ENCODE measurements at places on chromosomes 4 and X.
A peak's percentile ranks its signal among the peaks of the same experiment; 100 is the strongest.

DNA sequence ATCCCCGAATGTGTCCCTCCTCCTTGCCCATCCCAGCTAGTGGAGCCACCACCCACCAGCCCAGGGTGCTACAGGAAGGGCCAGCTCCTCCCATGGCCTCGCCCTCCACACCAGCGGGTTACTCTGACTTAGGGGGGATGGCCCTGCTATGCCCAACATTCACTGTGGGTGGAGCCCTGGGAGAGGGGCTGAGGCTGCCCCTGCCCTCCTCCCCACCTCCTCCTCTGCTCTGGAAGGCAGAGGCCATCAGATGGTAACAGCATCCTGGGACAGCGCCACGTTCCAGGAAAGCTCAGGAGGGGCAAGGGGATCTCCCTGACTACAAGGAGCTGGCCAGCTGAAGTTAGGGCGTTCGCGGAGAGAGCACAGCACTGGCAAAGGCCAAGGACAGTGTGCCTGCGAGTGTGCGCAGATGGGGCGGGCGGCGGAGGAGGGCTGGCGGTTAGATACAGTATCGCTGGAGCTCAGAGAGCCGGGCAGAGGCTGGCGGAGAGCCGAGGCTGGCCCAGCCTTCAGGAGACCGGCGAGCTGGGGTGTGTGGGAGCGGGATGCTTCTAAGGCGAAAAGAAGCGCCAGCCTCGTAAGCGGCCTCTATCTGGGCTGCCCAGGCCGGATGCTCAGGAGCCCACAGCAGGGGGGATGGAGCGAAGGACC is 1.5 kb downstream of the JAKMIP1 start:
- DNase-seq: peak; percentile 21

DNA sequence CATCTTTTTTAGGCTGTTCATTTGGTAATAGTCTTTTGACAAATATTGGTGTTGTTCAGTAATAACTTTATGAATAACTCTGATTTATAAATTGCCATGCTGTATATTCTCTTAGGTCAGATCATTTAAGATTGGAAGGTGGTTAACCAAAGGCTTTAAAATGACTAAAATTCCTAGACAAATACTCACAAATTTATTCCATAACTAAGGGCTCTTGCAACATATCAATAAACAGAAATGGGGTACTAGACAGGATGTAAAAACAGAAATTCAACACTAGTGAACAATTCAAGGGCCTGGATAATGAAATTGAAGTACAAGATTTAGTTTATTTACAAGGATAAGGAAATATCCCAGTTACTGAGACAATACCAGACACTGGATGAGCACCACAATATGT is 328.6 kb downstream of the PCDH19 start:
- DNase-seq: no peak

GRCh38 chrX:103791228-103791627 is 14.6 kb downstream of the PLP1 start:
- DNase-seq: no peak

- DNase-seq: no peak
Measured at GRCh38 chr4:7017446-7018048, 25.6 kb upstream of the TADA2B start.

- DNase-seq: no peak
Measured at GRCh38 chr4:1508161-1509160, 102.2 kb upstream of the NKX1-1 start.

DNA sequence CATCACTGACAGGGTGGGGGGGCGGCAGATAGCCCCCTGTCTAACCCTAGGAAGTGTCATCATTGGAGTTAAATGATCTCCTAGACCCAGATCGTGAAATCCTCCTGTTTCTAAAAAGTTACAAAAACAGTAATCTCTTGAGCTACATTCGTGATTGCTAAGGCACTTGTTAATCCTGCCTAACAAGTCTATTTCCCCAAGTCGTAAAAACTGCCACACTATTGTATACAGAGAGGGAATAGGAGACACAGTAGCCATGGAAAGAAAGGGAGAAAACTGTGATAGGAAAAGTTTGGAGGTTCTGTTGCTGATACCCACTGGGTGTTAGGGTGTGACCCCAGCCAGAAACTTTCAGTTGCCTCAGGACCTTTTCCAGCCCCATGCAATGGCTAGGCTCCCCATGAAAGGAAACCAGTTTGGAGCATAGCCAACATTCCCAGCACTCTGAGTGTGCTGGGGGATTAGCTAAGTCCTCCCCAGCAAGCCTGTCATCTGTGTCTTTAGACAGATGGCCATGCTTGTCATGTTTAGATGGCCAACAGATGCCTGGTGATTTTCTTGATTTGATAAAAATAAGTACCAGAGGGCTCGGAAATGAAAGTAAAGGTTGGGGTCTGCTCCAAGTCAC is 63.3 kb upstream of the ANXA10 start:
- no peak for DNase-seq

DNA sequence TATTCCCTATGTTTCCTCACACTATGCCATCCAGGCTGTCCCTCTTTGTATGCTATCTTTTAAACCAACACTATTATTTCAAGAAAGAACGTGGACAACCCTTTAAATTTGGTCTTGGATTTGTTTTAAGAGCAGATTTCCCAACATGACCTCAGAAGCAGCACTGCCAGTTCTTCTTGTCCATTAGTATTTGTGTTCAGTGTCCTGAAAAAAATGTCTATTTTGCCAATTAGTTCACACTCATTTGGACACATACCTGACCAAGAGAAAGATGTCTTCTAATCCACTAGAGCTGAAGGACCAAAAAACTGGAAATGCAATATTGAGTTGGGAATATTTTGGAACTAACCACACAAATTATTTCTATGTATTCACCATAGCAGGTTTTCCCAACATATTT is 223.2 kb upstream of the CNKSR2 start:
- no peak for DNase-seq

GRCh38 chr4:77773101-77773500 is 46.1 kb downstream of the CNOT6L start:
- DNase-seq: no peak

- DNase-seq: no peak
Measured at GRCh38 chr4:48134081-48134480, at the start of gene TXK. Gene TXK, minus strand, starts transcription at chr4:48134250. Its CDS starts 80 bp downstream, at chr4:48134170.

GRCh38 chrX:13279279-13280018 is 40.4 kb downstream of the ATXN3L start:
- no peak for DNase-seq

DNA sequence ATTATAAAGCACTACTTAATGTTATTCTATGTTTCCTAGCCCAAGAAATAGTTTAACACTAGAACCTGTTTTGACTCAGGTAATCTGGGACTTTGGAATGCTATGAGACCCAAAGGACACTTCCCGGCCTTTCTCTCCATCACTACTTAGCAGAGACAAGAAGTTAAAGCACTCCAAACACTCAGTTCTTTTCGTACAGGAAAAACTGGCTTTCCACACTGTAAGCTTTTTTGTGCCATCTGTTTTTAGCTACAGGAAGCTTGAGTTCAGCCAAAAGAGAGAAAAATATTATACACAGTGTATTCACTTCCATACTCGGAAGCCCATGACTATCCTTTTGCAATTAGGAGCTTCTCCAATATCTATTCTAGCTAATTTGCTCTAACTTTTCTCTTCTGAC is 7.9 kb upstream of the FGF13 start:
- no peak for DNase-seq

GRCh38 chr4:26452565-26453531 is 37.4 kb downstream of the CCKAR start:
- DNase-seq: no peak

GRCh38 chr4:187286525-187286924 is 562.9 kb upstream of the FAT1 start:
- DNase-seq: no peak

All from hypothalamus (tissue), 51 donors.